ENCODE measurements at places on chromosomes 5 and 9.
A peak's percentile ranks its signal among the peaks of the same experiment; 100 is the strongest.

DNA sequence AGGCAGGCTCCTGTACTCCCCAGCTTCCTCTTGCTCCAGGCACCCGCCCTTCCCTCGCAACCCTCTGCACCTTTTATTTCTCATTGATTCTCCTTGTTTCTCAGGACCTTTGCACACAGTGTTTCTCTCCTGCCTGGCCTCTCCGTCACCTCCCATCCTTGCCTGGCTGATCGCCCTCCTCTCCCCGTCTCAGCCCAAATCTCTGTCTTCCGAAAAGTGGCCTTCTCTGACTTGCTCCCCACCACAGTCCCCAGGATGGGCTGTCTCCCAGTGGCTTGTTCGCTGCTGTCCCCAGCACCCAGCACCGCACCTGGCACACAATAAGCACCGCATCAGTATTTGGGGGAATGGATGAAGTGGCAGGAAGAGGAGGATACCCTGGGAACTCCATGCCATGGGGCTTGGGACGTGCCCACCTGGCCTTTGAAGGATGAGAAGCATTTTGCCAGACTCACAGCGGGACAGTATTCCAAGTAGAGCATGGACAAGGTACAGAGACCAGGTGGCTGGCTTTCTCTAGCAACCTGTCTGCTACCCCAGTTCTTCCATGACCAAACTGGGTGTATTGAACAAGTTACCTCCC is 62.5 kb downstream of the LMX1B start:
- DNase-seq = no peak

- no peak for DNase-seq
Measured at GRCh38 chr9:71796100-71796767, 27.9 kb upstream of the CEMIP2 start.

- DNase-seq = peak; percentile 17
Measured at GRCh38 chr5:54895816-54896341, 89.5 kb downstream of the ESM1 start.

- DNase-seq = no peak
Measured at GRCh38 chr5:80083101-80083890, 48.1 kb downstream of the THBS4 start.

DNA sequence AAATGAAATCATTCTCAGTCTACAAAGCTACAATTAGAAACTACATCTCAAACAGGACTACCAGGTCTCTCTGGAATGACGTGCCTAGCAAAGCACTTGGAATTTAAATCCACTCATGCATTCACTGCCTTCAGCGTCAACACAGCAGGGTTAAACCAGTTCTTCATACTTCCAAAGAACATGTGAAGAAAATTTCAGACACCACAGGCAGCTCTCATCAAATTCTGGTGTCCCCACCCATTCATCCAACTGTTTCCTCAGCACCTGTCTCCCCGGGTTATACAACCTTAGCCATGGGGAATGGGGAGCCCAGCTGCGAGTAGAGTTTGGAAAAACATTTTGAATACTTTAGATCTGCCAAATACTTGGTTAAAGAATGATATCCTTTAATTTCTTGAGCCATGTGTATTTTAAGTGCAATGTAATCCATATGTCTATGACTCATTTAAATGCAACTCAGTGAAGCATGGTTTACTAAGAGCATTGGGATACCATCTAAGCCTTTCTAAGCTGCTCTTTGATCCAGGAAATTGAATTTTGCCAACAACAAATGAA is 17.5 kb downstream of the ADAM19 start:
- DNase-seq = no peak

GRCh38 chr5:127223256-127223974 is 67.2 kb upstream of the MEGF10 start:
- DNase-seq = no peak

DNA sequence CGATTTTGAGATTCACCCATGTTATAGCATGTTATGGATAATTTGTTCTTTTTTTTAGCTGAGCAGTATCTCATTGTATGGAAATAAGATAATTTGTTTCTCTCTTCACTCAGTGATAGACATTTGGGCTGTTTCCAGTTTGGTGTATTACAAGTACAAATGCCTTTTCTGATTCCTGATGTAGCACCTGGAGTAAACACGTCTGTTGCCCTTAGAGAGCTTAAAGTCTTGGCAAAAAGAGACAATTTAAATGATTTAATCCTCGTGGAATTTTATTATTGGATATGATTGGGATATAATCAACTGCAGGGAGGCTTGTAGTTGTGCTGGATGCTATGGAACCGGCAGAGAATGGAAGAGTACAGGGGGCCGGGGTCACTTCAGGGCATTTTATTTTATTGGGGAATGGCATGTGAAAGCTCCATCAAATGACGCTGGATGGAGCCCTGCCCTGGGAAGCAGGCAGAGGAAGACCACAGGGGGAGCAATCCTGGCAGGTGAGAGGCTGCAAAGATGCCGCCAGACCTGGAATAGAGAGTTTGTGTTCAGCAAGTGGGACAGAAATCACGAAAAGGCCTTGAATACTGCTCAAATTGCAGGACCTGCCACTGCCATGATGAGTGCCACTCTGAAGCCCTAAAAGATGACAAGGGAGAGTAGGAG is 31.0 kb upstream of the TGFBI start:
- DNase-seq = no peak

- no peak for DNase-seq
Measured at GRCh38 chr9:35508069-35508468, 18.2 kb downstream of the RUSC2 start.

GRCh38 chr5:79488775-79489174 is 25.2 kb downstream of the HOMER1 start:
- no peak for DNase-seq

DNA sequence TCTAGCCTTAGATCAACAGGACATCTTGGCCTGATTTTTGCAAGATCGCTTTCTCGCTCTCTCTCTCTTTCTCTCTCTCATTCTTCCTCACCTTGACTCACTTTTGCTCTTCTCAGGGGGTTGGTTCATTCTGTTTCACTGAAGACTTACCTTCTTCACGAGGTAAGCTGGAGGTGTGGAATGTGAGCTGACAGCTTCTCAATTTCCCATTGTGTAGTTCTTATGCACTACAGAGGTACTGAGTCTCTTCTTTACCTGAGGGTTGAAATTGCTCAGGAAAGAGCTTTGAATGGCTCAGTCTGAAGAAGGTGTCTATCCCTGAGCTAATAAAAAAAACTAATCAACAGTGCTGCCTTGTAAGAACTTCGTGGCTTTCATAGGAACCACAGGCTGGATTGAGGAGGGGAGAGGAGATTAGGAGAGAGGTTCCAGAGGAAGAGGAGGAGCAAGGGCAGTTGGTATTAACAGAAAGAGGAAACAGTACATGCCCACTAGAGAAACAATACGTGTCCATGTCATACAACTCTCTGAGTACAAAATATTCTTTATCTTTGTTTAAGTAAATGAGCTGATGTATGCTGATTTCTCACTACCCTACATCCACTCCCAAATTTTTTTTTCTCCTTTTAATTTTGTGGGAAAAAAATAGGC is 192.2 kb downstream of the TMEM167A start:
- no peak for DNase-seq
